ENCODE measurements at places on chromosomes 12 and 14.

DNA sequence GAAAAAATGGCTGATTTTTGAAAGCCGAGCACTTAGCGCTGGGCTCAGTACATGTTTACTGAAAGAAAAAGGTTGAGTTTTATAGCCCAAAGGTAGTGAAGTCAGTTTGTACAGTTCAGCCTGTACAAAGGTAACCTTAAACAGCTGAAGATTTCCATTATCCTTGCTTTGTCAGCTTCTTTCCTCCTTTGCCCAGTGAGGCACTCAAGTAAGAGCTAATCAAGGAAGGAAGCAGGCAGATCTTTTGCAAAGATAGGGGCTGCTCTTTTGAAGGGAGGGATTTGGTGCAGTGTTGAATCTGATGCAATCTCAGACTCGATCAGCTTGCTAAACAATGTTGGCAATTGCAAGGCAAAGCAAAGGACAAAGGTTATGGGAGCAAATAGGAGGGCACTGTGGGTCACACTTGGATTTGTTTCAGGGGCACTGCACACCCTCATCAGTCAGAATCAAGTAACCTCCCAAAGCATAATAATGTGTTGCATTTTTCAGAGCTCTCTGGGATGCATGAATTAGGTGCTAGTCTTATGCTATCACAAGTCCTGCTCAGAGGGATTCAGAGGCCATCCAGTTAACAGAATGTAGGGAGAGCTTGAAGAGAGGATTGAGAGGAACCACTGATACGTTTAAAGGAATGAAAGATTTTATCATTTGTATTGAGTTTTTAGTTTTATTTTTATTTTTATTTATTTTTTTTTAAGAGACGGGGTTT is 44.4 kb downstream of the ANO6 start:
- no peak for DNase-seq

DNA sequence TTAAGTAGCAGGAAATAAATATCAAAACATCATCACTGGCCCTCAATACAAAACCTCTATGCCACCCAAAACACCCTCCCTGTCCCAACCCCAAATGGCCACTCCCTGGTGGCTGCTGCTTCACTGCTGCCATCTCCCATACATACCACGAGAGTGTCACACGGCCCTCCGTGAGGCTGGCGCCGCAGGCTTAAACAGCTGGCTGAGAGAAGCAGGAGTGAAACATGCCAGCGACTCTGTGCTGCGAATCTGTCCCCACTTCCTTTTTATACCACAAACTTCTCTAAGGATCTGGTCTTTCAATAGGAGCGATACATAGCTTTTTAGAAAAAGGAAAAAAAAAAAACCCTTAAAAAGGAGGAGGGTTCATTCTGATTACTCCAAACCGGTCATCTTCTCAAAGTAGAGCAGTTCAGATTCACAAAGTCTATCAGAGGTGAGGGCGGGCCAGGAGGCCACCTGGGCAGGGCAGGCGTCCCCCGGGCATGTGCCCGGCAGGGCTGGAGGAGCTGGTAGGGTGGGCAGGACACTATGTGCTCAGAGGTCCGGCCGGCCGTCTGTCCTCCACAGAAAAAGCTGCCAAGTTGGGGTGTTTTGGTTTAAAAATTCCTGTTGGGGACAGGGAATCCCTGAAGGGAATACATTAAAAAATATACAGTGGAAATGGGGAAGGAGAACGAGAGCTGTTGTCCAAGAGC is 26.5 kb downstream of the MAX start:
- no peak for DNase-seq

GRCh38 chr12:2804393-2805142 is 7.9 kb upstream of the ITFG2 start:
- peak; percentile 65 for DNase-seq

DNA sequence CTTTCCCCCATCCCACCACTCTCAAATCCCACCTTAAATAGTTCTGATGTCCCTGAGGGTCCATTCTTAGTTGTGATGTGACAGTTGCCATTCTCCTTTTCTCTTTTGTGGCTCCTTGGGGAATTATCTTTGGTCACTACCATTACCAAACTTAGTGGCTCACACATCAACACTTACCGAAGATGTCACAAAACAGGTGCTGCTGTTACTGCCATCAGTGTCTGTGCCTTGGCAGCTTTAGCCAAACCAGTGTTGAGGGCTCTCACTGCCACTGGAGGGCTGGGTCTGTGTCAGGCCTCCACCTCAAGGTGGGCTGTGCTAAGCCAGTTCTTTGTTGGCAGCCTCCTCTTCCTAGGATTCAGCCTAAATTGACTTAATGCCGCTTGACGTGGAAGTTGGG is 144.0 kb downstream of the MYRFL start:
- no peak for DNase-seq

- no peak for DNase-seq
Observed at GRCh38 chr14:61461808-61462275, 140.5 kb downstream of the PRKCH start.

Data from MG63 (cell line).